ENCODE measurements at places on chromosomes 13 and 19.

DNA sequence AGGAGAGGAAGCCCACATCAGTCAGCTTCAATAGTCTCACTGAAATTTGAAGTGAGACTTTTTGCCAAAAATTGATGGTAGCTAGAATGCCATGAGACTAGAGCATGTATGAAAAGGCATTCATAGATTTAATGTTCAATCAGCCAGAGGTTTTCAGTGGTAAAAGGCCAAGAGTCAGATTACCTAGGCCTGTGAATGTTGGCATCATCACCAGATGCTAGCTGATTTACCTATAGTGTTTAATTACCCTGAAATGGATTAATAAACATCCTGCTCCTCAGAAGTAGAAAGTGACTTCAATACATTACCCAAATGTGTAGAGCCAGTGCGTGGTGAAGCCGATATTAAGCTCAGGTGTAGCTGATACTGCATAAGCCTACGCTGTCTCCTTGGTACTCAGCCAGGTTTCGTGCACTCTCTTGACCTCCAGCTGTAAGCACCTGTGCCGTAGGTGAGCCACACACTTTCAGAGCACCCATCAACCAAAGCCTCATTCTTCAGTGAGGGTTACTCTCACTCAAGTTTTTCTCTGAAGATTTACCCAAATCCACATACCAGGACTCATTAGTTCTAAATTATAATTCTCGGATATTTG is 1140.3 kb upstream of the SLC10A2 start:
- no peak for DNase-seq

GRCh38 chr13:71240911-71241310 is 626.1 kb downstream of the DACH1 start:
- DNase-seq: no peak

DNA sequence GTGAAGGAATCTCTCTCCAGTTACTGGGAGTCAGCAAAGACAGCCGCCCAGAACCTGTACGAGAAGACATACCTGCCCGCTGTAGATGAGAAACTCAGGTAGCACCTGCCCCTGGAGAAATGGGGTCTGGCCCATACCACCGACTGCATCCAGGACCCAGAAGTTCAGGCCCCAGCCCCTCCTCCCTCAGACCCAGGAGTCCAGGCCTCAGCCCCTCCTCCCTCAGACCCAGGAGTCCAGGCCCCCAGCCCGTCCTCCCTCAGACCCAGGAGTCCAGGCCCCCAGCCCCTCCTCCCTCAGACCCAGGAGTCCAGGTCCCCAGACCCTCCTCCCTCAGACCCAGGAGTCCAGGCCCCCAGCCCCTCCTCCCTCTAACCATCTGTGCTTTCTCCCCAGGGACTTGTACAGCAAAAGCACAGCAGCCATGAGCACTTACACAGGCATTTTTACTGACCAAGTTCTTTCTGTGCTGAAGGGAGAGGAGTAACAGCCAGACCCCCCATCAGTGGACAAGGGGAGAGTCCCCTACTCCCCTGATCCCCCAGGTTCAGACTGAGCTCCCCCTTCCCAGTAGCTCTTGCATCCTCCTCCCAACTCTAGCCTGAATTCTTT is 3.0 kb downstream of the APOC2 start:
- peak; percentile 42 for DNase-seq

DNA sequence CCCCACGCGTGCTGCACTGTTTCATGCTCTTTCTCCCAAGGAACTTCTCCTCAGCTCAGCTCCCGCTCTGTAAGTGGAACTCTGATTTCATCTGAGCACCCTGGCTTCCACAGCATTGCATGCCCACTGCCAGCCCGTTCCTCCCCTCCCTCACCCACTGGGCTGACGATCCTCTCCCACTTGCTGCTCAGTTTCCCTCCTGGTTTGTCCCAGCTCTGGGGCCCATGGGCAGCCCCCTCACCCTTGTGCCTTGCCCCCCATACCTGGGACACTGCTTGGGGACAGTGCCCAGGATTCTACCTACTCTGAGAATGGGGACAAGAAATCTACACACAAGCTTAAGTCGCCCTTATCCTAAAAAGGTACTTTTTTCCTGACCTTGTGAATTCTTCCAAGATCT is 115.9 kb upstream of the C1QTNF9B start:
- DNase-seq: no peak

DNA sequence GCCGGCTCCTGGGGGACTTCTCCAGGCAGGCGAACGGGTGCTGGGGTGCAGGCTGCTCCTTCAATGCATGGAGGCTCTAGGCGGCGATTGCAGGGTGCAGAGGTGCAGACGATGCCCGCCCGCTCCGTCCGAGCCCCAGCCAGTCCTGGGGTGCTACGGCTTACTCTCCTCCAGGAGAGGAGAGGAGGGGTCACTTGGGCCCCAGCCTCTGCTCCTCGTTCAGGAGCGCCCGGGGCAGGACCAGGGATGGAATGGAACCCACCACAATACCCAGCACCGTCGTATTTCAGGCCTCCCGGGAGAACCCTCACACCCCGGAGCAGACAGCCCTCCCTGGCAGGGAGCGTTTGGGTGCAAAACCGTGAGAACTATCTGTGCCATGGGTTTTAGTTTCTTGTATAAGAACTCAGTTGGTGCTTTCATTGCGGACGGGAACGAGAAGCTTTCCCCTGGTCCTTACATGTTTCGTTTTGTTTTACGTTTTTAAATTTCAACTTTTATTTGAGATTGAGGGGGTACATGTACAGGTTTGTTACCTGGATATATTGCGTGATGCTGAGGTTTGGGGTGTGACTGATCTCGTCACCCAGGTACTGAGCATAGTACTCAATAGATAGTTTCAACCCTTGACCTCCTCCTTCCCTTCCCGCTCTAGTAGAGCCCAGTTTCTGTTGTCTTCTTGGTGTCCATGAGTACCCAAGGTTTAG is 46.8 kb downstream of the ARHGEF18 start:
- DNase-seq: peak; percentile 10

GRCh38 chr19:14135985-14136508 is 342 bp downstream of the ASF1B start:
- no peak for DNase-seq

DNA sequence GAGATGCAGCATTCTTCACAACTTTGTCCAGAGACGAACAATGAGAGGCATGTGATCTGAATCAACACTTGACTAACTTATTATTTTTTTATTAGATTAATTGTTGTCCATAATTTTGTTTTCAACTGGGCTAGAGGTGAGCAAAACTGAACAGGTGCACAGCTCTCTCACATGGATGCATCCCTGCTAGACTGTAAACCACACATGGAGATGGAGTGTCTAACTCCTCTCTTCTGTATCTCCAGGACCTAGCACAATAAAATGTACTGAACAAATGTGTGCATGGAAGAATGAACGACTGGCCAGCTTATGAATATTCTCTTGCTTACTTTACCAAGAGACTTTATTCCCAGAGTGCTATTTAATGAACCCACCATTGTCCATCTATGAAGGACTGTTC is 627.7 kb downstream of the LIG4 start:
- no peak for DNase-seq

DNA sequence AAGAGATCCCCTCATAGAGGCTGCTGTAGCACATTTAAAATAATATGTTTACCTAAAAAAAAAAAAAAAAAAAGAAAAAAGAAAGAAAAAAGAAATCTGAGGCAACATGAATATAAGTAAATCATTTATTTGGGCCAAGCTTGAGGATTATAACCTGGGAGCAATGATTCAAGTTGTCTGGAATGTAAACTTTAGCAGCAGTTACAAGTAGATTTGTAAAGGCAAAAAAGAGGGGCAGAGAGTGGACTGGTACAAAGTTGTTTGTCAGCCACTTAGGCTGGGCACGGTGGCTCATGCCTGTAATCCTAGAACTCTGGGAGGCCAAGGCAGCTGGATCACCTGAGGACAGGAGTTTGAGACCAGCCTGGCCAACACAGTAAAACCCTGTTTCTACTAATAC is 11.3 kb downstream of the ZNF43 start:
- no peak for DNase-seq

DNA sequence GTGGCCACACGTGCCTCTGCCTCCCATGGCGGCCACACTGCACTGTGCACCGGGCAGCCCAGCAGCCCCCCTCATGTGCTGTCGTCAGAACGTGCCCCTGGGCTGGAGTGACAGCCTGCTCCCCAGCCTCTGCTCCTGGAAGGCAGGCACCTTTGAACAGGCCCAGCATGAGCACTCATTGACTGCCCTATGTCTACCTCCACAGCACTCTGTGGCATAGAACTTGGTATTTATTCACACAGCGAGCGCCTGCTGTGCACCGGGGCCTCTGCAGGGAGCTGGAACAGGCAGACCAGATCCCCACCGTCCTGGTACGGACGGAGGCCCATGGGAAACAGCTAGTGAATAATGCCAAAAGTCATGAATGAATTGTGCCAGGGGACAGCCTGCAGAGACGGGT is 53.7 kb downstream of the DPF1 start:
- DNase-seq: no peak

GRCh38 chr13:31198519-31198918 is 1.3 kb upstream of the B3GLCT start:
- DNase-seq: no peak

DNA sequence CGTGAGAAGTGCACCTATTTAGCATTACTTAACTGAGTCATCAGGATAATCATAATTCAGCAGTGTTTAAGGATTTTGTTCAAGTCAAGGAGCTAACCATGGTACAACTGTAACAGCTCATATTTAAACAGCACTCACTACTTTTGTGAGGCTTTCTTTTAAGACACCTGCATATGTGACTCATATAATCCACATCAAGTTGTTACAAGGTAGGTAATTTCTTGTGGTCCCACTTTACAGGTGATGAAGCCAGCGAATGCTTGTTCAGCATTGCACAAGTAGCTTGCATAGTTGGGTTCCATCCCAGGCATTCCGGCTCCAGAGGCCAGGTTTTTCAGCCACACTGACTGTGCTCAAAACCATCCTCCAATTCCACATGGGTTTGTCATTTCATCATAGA is 569.2 kb downstream of the MYO16 start:
- peak; percentile 8 for DNase-seq

DNA sequence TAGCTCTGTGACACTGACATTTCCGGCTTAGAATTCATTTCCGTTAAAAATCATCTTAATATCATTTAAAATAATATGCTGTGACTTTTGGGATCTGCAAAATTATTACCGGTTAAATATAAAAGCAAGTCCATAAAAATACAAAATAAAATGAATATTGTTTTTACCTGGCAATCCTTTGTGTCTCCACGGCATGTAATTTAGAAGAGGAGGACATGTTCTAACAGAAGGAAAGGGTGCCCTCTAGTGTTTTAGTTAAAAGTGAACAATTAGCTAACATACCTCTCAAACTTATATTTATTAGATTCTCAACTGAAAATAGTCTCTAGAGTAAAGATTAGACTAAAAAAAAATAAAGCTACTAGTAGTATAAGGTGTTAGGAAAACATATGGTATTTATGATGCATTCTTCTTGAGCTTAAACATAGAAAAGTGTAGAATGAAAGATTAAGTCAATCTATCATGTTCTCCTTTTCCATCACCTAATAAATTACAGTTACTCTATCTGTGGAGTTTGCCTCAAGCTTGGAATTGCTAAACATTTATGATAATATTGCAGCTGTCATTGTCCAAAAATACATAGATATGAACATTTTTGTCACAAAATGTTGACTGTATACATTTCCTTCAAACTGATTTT is 676.7 kb upstream of the SPRY2 start:
- peak; percentile 67 for DNase-seq

DNA sequence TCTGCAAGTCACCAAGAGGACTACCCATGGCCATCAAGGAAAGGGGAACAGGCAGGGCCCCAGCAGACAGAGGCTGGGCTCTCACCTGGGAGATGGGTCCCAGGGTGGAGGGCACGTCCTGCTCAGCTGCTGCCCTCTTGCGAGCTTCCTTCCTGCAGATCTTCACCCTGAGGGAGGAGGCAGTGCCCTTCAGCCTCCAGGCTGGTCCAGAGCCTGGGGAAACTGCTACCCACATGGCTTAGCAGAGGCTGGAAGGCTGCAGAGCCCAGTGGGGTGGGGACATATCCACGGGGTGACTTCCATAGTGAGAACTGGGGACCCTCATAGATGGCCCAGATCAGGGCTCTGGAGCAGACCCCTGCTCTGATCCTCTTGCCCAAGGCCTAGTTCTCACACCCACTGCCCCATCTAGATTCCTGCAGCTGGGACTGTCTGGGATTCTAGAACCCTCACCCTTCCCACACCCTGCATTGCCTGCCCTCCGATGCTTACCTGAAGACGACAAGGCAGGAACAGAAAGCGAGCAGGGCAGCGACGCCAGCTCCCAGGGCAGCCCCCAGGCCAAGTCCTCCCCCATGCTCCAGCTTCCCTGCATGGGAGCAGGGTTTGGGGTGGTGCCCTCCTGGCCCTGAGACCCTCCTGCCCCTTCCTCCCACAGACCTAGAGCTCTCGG is 9.0 kb downstream of the SIGLEC11 start:
- no peak for DNase-seq

DNA sequence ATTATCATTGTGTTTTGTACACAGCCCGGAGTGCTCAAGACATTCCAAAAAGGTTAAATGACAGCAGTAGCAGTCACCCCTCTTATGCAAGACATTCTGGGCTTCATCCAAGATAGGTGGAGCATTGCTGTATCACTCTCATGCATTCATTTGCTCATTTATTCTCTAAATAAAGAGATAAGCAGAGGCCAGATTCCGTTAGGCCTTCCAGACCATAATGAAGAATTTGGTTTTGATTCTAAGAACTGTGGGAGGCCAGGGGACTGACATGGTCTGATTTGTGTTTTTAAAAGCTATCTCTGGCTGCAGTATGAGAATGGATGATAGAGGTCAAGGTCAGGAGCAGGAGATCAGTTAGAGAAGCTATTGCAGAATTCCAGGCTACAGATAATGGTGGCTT is 145.8 kb downstream of the KCNRG start:
- peak; percentile 73 for DNase-seq

- DNase-seq: no peak
These were observed 118.2 kb upstream of the SLC10A2 start for GRCh38 chr13:103184413-103184812.

GRCh38 chr19:31113293-31113692 is 235.9 kb downstream of the TSHZ3 start:
- DNase-seq: no peak

DNA sequence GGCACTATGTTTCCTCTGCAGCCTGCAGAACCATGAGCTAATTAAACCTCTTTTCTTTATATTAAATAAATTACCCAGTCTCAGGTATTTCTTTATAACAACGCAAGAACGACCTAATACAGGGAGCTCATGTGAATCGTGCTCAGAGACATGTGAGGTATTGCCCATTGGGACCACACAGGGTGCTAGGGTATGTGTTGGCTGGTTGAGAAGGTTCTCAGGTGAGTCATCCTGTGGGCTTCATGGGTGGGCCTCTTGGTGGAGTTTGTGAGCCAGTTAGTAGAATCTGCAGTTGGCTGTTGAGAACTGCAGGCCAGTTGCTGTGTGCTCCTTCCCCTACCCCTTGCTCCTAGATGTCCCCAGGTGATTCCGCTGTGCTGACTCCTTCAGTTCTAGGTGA is 163.0 kb downstream of the HS6ST3 start:
- DNase-seq: no peak

- no peak for DNase-seq
These were observed 99.8 kb downstream of the CRYL1 start for GRCh38 chr13:20425819-20426219.

GRCh38 chr13:25784119-25784518 is 267.7 kb downstream of the SHISA2 start:
- DNase-seq: no peak

- DNase-seq: no peak
These were observed 43.9 kb upstream of the CSNK1A1L start for GRCh38 chr13:37149380-37149779.

Measured in fibroblast of mammary gland (primary cell).